ENCODE measurements at places on chromosomes 11 and 22.

GRCh38 chr11:63445720-63446119, 45.2 kb downstream of the PLAAT5 start:
- DNase-seq, result no peak

DNA sequence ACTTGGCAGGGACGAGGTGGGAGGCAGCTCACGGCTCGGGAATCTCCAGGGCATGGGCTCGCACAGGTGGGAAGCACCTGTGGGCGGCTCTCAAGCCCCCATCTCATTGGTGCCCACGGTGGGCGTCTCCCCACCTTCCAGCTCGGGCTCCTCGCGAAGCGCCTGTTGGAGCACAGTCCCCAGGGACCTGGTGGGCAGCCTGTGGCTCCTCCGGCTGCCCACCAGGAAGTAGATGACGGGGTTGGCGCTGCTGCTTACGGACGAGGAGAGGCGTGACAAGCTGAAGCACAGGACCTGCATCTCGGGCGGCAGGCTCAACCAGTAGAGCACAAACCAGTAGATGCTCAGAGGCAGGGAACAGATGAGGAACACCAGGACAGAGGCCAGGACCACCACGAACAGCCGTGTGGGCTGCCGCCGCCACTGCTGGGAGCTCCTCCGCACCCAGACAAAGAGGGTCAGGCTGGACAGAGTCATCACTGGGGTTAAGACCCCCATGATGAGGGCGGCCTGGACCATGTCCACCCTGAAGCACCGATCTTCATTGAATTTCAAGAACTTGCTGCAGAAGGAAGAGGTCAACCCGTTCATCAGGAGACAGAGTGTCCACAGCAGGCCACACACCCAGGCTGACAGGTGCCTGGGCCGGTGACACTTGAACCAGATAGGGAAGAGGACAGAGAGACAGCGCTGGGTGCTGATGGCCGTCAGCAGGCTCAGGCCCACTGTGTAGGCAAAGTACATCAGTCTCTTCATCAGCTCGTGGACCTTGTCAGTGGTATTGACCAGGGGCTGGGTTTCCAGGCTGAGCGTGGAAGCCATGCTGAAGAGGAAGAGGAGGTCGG, 633 bp downstream of the MRGPRD start:
- DNase-seq, result no peak

GRCh38 chr11:62957147-62957546, 27.6 kb downstream of the SLC22A6 start:
- no peak for DNase-seq

- no peak for DNase-seq
These were observed 39.1 kb upstream of the GLYAT start for GRCh38 chr11:58770627-58771457.

- no peak for DNase-seq
These were observed 24.6 kb downstream of the SULT4A1 start for GRCh38 chr22:43837666-43838065.

GRCh38 chr11:18765554-18765953, 26.0 kb downstream of the PTPN5 start:
- DNase-seq, result no peak

DNA sequence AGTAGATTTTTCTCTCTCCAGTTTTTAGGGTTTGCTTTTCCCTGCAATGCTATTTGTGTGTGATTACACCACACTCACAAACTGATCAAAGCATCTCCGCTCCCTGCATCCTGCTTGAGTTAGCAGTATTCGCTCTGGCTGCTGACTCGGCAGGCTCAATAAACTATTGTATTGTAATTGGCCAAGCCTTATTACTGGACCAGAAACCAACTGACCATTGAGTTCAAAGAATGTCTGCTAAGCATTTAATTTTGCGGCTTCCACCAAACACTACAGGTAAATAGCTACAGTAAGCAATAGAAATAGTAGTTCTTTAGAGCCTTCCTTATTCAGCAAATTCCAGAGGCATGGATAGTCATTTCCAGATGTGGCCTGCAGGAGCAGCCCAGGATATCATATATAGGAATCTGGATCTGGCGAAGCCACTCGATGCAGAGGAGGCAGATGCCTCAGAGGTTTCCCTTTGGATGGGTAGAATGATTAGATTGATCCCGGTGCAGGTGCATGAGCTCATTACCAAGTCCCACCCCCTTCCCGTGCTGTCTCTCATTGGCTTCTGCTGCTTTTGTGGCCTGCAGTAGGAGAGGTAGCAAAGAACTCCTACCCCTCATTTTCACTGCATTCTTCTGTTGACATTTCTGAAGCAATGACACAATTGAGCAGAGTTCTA, 77.3 kb downstream of the COMMD9 start:
- no peak for DNase-seq

DNA sequence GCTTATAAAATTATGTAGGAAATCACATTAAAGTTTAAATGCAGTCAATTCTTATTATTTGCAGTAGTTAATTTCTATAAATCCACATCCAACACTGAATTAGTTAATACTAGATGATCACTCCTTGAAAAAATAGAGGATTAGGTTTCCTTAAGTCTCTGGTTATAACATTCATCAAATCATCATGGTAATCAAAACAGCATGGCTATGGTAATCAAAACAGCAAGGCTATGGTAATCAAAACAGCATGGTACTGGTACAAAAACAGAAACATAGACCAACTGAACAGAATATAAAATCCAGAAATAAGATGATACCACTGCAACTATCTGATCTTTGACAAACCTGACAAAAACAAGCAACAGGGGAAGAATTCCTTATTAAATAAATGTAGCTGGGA, 814.6 kb upstream of the CCDC179 start:
- DNase-seq, result no peak

All from glomerular endothelial cell (primary cell).